ENCODE measurements at places on chromosomes 7 and 10.

- DNase-seq = no peak
These were observed 54.5 kb downstream of the LRRN3 start for GRCh38 chr7:111145472-111145871.

GRCh38 chr10:11813855-11814567, 9.1 kb upstream of the PROSER2 start:
- no peak for DNase-seq

DNA sequence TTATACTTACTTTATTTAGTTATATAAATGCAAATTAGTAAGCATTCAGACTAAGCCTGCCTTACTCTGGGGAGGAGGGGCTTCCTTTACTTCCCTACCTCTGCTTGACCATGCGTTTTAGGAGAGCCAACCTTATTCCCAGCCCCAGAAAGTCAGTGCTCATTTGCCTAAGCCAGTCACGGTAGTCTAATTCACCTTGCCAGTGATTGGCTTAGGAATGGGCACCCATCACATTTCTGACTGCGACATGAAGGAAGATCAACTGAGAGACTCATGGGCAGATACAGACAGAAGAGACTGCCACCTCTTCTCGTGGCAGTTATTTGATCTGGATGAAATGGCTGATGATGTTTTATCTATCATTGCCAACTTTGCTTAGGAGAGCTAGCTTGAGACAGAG, 29.5 kb downstream of the RPA3 start:
- peak; percentile 45 for DNase-seq

DNA sequence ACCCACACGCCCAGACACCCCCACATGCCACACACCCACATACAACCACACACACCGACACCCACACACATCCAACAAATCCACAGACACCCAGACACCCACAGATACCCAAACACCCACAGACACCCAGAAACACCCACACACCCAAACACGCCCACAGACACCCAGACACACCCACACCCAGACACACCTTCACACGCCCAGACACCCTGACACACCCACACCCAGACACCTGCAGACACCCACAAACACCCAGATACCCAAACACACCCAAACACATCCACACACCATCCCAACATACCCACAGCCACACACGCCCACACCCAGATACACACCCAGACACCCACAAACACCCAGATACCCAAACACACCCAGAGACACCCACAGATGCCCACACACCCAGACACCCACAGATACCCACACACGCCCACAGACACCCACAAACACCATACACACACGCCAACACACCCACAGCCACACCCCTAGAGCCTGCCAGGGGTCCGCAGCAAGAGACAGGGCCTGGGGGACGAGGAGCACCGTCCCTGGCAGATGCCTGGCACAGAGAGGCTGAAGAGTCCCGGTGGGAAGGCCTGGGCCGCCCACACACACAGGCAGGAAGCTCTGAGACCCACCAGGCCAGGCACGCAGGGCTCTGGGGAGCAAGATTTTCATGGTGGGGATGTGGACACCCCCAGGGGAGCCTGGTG, 28.5 kb downstream of the CYP2W1 start:
- no peak for DNase-seq

- DNase-seq = peak; percentile 37
These were observed 10.1 kb downstream of the LIMK1 start for GRCh38 chr7:74093671-74094223.

DNA sequence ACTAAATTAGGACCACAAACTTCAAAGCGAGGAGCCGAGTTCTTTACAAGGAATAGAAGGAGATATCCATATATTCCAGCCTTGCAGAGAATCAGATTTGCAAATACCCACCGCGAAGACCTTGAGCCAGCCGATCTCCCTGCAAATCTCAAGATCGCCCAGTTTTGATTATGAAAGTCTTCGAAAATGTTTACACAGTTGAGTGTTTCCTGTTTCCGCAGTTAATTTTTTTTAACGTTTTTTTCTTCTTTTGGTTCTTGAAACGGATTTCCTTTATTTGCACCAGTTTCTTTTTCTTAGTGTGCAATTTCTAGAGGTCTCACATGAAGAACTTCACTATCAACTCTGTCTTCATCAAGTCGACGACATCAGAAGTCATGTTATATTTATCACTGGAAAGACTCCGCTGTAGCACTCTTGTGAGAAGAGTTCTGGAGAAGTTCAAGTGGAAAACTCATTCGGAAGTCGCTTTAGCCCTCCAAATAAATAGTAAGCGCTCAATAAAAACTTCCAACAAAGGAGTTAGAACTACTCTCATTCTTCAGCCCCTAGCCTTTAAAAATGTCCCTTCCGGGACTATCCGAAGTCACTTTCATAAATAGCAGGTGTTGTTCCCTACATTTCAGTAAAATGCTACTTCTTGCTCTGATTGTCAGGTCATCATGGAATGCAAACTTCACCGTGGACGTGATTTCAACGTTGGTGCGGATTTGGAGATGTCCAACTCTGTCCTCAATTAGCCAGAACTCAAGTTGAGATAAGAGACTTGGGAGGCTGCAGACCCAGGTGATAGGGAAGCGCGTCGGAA, 11.9 kb upstream of the SPAG6 start:
- no peak for DNase-seq

All from heart right ventricle (tissue), 16 donors.